Common myeloid progenitor, CD34-positive (primary cell): ENCODE measurements at places on chromosomes 1 and 21.

- DNase-seq: peak; percentile 68
Observed at GRCh38 chr1:152622803-152623202, at the start of gene LCE3A. LCE3A (minus strand) TSS chr1:152623103; CDS start chr1:152623103, 0 bp downstream.

DNA sequence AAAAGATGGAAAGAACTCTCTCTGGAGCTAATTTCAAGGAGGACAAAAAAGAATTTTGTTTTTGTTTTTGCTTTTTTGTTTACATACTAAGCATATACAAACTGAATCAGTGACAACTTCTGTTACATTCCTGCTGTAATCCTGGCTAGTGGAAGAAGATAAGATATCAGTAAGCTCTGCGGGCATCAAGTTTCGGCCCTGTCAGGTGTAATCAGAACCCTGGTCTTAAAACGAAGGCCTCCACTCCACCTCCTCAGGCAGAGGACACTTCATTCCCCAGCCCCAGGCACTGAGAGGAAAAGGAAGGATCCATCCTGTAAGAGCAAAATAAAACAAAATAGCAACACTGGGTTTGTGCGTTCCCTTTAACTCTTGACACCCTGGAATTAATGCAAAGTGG, 88.9 kb upstream of the ARHGAP29 start:
- DNase-seq: no peak

GRCh38 chr1:228487336-228488124, at the start of gene RNF187:
RNF187 (plus strand) TSS chr1:228487382.
- peak; percentile 54 for DNase-seq

GRCh38 chr1:9494936-9495758, 44.1 kb upstream of the SLC25A33 start:
- peak; percentile 64 for DNase-seq

- DNase-seq: no peak
Observed at GRCh38 chr1:230158415-230159291, 91.6 kb downstream of the GALNT2 start.

DNA sequence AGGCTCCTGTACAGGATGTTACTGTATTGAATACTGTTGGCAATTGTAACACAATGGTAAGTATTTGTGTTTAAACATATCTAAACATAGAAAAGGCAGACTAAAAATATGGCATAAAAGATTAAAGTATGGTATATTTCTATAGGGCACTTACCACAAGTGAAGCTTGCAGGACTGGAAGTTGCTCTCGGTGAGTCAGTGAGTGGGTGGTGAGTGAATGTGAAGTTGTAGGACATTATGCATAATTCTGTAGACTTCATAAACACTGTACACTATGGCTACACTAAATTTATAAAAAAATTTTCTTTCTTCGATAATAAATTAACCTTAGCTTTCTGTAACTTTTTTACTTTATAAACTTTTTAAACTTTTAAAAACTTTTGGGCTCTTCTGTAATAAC, 13.7 kb upstream of the TRIM62 start:
- no peak for DNase-seq

DNA sequence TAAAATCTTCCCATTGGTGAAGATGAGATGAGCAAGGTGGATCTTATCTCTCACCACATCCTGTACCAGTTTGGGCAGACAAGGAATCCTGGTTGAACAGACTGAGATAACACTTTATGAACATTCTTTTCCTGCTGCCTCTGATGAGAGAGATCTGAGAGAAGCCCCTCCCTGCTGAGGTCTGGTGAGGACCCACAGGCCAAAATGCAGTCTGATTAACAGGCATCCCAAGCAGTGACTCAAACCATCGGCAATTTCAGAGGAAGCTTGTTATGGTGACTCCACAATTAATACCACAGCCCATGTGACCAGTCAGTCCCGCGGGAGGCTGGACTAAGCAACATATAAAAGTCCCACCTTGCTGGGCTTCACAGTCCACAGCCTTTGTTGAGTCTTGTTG, at the start of gene PRR9:
TSS of gene PRR9 (plus strand) at position 373 of the 400 bp plus-strand sequence. CDS start 561 bp downstream, outside the sequence.
- peak; percentile 48 for DNase-seq

- DNase-seq: no peak
Observed at GRCh38 chr1:30043256-30043655, 680.1 kb downstream of the MATN1 start.

GRCh38 chr21:45985471-45986315, 4.1 kb downstream of the COL6A1 start:
- DNase-seq: no peak

DNA sequence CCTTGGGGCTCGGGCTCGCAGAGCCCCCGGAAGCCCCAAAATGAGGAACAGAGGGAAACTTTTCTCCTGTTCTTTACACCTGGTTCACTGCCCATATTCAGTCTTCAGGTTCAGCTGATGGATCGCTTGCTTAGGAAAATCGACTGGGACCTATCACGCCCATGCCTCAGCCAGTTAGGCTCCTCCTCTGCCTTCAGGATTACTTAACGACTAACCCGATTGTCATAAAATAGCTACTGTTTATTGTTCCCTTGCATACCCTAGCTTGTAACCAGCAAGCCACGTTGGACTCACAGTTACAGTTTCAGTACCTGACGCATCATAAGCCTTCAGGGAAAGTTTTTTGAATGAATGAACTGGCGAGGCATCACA, 692 bp downstream of the TARDBP start:
- no peak for DNase-seq

GRCh38 chr1:40794048-40794447, 10.5 kb downstream of the KCNQ4 start:
- DNase-seq: no peak

- no peak for DNase-seq
Observed at GRCh38 chr21:46095814-46096595, 1.9 kb upstream of the COL6A2 start.

DNA sequence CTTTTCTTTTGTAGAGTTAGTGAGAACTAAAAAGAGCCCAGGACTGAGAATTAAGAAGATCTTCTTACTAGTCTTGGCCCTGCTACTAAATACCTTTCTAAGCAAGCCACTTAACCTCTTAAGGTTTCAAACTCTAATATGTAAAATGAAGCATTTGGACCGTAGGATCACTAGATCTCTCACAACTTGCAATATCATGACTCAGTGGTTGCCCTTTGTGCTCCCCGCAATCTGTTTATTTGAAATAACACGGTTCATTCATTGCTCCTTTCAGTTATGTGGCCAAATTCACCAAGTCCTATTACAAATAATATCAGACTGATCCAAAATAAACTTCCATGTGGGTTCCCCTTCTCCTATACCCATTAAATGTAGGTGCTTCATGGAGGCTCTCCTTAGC, 10.8 kb downstream of the PALMD start:
- no peak for DNase-seq

DNA sequence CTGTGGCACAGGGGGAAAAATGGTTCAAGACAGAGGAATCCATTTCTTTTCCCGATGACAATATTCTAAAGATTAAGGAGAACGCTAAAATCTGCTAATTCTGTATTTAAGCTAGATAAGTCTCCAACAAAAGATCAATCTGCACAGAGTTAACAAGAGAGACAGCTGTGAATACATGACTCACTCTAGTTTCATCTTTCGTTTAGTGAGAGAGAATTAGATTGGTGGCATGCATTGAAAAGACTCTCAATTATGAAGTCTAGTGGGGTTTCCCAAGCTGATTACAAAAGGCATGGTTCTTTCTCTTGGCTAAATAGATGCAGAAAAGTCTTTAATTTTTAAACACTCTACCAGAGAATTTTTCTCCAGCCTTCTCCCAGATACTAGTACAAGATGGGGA, 34.4 kb downstream of the CAPN9 start:
- no peak for DNase-seq

DNA sequence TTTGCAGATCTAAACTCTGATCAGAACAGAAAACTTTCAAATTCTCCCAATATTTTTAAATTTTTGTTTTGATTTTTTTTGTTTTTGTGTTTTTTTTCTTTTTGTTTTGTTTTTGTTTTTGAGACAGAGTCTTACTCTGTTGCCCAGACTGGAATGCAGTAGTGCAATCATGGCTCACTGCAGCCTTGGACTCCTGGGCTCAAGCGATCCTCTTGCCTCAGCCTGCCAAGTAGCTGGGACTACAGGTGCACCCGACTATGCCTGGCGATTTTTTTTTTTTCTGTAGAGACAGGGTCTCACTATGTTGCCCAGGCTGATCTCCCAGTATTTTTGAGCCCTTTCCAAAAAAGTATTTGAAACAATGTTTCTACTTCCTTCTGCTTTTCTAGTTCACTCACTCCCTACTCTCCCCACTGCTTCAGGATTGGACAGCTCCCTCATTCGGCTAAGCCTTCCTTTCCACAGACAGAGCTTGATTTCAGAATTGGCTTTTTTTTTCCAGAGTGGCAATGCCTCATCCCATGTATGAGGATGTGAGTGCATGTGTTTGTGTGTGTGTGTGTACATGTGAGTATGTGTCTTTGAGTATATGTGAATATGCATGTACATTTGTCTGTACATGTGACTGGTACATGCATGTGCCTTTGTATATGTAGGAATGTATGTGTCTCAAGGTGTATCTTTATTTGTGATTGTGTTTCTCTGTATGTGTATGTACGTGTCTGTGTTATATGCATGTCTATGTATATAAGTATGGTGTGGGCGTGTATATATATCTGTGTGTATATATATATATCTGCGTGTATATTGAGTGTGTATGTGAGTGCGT, 11.9 kb downstream of the LHX4 start:
- DNase-seq: peak; percentile 59

DNA sequence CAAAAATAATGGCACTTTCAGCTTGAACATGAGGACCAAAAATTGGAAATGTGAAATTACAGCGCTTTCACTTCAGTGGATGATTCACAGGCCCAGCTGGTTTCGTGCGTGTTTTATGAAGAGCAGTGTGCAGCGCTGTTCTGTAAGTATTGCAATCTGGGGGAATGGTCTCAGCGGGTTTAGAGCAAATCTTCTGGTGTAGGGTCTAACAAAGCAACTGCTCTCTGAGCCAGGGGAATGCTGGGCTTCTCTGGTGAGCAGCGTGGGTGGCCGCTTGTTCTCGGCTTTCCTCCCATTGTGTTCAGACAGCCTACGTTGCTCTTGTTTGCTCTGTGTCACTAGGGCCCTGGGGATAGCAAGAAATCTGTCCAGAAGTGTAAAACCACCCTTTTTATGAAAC, 42.4 kb upstream of the GADD45A start:
- no peak for DNase-seq

DNA sequence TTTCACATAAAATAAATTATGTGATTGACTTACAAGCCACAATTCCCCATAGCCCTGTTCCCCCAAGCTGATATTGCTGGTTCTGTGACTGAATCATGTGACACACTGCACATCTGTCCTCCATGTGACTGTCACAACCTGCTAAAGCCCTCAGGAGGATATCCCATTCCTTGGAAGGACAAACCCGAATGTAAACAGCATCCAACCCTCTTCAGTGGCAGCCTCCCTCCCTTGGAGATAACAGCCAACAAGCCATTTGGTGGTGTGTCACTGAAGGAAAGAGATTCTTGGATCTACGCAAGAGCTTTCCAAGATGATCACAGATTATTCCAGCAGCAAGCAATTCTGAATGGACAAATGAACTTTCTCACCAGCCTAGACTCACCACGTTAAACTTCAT, 153.9 kb upstream of the TIAM1 start:
- no peak for DNase-seq

GRCh38 chr1:184975208-184975870, 1.0 kb upstream of the NIBAN1 start:
- no peak for DNase-seq

DNA sequence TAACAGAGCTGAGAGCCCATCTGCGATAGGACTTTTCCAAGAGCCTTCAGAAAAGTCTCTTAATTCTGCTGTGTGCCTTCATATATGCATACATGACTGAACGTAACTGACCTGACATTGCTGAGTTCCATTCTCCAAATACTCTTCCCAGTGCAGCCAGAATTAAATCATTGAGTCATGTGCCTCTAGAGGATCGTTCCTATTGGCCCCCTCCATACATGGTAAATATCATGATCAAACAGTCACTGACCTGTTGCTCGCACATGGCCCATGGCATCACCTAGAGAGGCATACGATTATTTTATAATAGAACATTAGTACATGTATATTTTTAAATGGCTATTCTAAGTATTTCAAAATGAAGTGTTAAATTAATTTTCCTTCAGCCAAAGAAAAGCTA, 186.8 kb downstream of the PBX1 start:
- no peak for DNase-seq

GRCh38 chr1:46110521-46110920, 21.9 kb downstream of the PIK3R3 start:
- no peak for DNase-seq

DNA sequence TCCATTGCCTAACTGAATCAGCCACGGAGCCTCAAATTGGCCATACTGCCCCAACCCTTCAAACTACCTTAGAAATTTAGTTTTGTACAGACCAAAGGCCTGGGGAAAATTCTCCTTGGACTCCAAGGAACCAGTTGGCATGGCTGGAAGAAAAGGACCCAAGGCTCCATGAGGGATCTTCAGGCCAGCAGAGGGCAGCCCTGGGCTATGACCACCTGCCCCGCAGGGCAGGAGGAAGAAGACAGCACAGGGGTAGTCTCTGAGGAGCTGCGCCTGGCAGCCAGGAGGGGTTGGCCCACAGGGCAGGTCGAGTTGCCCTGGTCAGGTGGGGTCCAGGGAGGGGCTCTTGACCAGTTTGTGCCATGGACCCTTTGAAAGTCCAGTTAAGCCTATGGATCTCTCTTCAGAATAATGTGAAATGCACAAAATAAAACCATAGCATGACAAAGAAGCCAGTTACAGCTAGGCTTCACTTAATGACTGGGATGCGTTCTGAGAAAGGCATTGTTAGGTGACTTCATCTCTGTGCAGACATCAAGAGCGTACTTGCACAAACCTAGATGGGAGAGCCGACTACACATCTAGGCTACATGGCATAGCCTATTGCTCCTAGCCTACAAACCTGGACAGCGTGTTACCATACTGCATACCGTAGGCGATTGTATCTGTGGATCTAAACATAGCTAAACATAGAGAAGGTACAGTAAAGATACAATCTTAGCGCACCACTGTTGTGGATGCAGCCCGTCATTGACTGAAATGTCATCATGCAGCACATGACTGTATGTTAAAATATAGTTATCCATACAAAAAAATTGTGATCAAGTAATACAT, 26.1 kb downstream of the CACNA1S start:
- DNase-seq: peak; percentile 72

- peak; percentile 28 for DNase-seq
Observed at GRCh38 chr21:41611966-41612606, 104.1 kb upstream of the TMPRSS2 start.

- no peak for DNase-seq
Observed at GRCh38 chr1:34988581-34988980, 3.4 kb upstream of the TMEM35B start.

DNA sequence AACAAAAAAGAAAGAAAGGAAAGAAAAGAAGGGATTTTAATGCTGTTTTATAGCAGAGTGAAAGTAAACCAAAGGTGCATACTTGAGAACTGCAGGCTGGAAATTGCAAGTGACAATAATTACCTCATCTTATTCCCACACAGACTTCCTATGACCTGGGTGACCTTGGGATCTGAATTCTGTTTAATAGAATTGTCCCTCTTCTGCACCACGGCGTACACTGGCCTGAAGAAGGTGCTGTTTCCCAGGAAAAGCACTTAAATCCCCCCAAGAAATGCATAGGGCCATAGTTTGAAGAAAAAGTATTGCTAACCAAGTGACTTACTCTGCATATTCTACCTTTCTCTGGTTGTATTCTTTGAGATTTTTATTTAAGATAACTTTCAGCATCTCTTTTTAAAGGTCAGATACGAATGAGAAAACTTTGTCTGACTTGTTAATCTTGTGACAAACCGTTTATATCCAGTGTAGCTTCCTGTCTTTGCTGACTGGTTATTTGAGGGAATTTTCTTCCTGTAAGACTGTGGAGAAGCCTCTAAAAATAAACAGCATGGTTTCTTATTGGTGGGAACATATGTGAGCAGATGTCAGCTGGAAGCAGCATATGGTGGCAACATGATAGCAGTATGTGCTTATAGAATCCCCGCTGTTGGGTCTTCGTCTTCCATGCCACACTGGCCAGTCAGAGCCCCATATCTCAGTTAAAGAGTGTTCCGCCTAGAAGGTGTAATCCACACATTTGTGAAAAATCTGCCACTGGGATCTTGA, 16.3 kb downstream of the TGFB2 start:
- DNase-seq: peak; percentile 50
